WTC11 (cell line): ENCODE measurements at places on chromosomes 11 and 22.

DNA sequence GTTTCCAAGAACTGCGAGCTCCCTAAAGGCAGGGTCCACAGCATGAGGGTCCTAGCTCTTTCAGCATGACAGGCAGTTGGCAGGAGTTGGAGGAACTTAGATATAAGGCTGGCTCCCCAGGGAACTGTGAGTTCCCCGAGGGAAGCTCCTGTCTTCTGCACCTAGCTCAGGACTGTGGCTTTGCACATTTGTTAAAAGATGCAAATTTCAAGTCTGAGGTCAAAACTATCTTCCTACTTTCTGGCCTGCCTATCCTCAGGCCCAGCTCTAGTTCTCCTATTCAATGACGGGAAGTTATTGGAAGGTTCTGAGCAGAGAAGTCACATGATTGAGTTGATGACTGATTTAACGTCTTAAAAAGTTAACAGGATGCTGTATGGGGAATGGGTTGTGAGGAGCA lies 11.7 kb upstream of the UCP3 start:
- no peak for DNase-seq

DNA sequence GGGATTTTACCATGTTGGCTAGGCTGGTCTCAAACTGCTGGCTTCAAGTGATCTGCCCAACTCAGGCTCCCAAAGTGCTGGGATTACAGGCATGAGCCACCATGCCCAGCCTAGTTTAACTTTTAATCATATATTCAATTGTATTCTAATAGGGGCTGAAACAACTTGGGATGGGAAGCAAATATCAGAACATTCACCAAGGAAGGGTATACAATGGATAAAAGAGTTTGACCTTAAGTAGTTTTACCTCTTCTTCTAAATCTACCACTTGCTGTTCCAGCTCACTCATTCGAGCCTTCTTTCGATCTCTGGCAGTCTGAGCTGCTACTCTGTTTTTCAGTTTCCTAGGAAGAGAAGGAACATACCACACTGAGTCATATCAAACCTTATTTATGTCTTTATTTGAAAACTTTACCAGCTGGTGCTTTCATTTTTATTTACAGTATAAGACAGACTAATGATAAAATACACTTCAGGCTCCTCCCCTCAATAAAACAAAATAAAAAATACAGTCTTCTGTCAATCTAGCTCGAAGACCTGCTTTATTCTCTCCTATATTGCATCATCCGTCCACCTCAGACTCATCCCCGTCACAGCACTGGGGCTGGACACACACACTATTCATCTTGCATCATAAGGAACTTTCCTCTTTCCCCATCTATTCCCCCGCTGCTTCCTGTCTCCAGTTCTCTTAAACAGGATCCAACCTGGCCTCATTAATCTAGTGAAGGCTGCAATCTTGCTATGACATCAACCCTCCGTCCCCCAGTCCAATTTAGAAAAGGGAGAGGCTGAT lies 1.4 kb downstream of the XBP1 start:
- DNase-seq, result no peak

DNA sequence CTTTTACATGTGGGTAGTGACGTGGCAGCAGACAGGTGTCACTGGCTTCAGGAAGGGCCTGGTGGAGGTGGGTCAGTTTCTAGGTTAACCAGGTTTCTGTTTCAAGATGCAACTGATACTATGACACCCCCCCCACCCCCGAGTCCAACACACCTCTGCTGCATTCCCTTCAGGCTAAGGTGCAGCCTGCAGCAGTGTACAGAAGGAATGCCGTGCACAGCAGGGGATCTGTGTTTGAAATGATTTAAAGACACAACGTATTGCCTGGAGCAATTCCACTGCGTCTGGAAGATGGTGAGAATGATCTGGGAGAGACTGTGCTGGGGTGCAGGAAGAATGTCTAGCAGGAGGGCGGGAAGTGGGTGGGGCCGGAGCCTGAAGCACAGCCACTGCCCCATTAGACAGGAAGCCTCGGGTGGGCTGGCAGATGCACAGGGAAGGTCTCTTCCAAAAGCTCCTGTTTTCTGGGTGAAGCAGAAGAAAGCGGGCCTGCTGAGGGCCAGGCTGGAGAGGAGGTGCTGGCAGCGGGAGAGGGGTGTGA lies 11.9 kb upstream of the TESMIN start:
- DNase-seq, result peak; percentile 39

GRCh38 chr11:130049328-130049771 lies 20.3 kb upstream of the APLP2 start:
- no peak for DNase-seq

- DNase-seq, result no peak
These were observed 138.9 kb upstream of the TEAD1 start for GRCh38 chr11:12535321-12535720.

- peak; percentile 77 for DNase-seq
These were observed 741 bp upstream of the MTA2 start for GRCh38 chr11:62602141-62603071.

DNA sequence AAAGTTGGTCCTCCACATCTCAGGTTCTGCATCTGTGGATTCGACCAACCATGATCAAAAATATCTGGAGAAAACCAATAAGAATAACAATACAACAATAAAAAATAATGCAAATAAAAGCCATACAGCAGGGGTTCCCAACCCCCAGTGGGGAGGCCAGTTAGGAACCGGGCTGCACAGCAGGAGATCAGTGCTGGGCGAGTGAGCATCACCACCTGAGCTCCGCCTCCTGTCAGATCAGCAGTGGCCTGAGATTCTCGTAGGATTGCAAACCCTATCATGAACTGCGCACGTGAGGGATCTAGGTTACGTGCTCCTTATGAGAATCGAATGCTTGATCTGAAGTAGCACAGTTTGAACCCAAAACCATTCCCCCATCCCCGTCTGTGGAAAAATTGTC lies 25.4 kb upstream of the MYO18B start:
- no peak for DNase-seq

GRCh38 chr11:44018127-44018521 lies 29.7 kb upstream of the ACCSL start:
- DNase-seq, result no peak

DNA sequence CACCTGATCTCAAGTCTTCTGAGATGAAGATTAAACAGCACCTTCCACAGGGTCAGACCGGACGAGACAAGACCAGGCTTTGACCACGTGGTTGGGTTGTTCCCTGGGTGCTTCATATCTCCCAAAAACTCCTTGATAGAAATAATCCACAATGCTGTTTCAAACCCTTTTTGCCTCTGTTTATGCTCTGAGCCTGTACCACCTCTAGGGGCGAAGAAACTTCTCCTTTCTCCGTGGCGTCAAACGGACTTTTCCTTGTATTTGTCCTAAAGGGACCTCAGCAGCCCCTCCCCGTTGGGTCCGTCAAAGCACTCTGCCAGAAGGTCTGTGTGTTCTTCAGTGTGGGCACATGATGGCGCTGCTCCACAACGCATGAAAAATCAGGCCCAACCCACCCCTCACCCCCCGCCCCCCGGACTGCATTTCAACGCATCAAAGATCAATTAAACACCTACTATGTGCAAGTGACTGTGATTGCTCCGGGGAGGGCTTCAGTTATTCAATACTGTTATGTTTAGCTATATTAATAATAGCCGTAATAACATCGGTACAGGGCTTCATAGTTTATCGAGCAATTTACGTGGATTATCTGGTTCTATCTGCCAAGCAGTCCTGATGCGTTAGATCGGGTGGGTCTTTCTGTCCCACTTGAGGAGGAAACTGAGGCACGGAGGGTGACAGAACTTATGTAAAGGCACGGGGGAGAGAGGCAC lies 17.3 kb upstream of the EIF3D start:
- peak; percentile 79 for DNase-seq

- no peak for DNase-seq
These were observed 34.4 kb downstream of the IGHMBP2 start for GRCh38 chr11:68938088-68938487.

GRCh38 chr11:37322333-37323194 lies 724.5 kb upstream of the RAG2 start:
- no peak for DNase-seq

DNA sequence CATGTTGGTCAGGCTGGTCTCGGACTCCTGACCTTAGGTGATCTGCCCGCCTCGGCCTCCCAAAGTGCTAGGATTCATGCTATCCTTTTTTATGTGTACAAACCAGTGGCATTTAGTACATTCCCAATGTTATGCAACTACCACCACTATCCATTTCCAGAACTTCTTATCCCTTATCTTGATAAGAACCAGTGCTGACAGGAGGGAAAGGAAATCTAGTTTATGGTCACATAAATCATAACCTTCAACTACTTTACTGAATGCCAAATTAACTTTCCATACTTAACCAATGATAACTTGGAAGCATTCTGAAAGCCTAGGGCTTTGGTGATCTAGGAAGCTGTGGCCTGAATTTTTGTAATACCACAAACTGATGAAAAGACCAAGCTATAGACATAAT lies 170.4 kb downstream of the SWAP70 start:
- no peak for DNase-seq

GRCh38 chr11:19923626-19924025 lies 211.0 kb downstream of the NAV2 start:
- DNase-seq, result no peak

GRCh38 chr22:20126284-20127029 lies 5.1 kb upstream of the ZDHHC8 start:
- no peak for DNase-seq

- no peak for DNase-seq
These were observed 466.3 kb downstream of the OPCML start for GRCh38 chr11:133065847-133066485.

DNA sequence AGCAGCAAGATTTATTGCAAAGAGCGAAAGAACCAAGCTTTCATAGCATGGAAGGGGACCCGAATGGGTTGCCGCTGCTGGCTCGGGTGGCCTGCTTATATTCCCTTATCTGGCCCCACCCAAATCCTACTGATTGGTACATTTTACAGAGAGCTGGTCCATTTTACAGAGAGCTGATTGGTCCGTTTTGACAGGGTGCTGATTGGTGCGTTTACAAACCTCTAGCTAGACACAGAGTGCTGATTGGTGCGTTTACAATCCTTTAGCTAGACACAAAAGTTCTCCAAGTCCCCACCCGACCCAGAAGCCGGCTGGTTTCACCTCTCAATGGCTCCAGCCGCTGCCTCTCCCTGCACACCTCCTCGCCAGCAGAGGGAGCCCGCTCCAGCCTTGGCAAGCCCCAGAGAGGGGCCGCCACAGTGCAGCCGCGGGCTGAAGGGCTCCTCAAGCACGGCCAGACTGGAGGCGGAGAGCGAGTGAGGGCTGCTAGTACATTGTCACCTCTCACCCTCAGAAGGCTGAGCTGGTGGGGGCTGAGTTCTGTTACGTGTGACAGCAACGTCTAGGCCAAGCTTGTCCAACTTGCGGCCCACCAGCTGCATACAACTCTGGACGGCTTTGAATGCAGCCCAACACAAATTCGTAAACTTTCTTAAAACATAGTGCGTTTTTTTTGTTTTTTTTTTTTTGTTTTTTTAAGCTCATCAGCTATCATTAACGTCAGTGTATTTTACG lies 8.7 kb downstream of the PTH start:
- peak; percentile 88 for DNase-seq

DNA sequence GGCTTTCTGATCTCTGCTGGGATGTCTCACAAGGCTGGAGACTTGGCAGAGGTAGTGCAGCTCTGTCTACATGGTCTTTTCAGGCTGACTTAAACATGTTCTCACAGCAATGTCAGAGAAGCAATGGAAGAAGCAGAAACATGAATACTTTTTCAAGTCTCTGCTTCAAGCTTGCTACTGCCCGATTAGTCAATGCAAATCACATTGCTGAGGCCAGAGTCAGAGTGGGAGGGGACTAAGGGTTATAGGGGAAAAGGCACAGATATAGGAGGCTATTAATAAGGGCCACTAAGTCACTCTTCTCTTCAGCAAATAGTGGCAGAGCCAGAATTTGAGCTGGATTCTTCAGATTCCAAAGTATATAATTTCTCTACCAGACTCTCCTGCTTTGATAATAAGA lies 390.5 kb downstream of the TMEM135 start:
- DNase-seq, result no peak

DNA sequence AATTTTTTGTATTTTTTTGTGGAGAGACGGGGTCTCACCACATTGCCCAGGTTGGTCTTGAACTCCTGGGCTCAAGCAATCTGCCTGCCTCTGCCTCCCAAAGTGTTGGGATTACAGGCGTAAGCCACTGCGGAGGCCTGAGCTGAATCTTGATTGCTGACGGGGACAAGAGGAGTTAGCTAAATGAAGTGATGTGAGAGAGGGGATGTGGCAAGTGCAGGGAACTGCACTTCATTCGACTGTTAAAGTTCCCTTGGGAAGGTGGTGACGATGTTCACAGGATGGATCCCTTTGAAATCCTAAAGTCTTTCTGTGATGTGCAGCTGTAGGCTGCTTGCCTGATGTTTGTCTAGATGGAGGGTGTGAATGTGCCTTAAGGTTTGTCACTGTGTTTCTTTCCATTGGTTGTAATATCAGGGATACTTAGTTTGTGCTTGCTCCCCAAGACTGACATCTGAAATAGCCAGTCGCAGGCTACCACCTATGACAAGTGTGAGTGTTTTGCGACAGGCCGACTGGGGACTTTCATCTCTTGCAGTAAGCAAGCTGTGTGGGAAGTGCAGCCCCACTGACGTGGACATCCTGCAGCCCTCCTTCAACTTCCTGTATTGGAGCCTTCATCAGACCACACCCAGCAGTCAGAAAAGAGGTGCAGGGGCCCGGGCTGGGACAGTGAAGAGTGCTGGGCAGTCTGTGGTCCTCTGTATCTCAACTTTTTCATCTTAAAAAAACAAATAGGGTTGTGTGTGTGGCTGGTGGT lies 19.6 kb upstream of the CCDC134 start:
- no peak for DNase-seq

- no peak for DNase-seq
These were observed 1.2 kb downstream of the GUCY1A2 start for GRCh38 chr11:107017104-107017432.

DNA sequence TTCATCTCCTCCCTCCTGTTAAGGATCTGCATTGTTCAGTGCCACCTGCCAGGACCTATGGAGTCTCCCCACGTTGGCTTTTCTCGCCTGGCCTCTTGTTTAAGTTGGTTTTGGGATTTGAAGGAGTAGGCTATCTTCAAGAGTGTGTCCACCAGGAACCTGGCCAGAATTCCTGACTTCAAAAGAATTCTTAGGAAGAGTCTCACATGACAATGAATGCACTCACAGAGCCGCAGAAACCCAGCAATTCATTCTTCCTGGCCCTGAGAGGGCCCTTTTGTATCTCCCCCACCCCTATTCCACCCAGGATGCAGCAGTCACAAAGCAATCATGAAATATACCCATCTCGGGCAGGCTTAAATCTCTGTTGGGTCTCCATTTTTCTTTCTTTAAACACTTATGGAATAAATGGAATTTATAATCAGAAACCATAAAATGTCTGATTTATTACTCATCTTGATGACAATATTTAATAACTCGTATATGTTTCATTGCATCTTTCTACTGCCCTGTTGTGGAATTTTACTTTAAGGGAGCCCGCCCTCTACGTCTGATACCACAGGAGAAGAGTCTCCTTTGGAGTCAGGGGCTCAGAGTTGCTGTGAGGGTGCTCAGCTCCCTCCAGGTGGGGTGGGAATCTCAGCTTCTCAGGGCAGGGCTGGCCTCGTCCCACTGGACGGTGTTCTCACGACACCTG lies 507.0 kb downstream of the NTM start:
- DNase-seq, result no peak

- DNase-seq, result no peak
These were observed 5.4 kb upstream of the IGLL5 start for GRCh38 chr22:22882033-22882717.

- no peak for DNase-seq
These were observed 70.2 kb downstream of the PHF21A start for GRCh38 chr11:46051102-46051501.
